ENCODE measurements at places on chromosomes 16 and 17.
A peak's percentile ranks its signal among the peaks of the same experiment; 100 is the strongest.

DNA sequence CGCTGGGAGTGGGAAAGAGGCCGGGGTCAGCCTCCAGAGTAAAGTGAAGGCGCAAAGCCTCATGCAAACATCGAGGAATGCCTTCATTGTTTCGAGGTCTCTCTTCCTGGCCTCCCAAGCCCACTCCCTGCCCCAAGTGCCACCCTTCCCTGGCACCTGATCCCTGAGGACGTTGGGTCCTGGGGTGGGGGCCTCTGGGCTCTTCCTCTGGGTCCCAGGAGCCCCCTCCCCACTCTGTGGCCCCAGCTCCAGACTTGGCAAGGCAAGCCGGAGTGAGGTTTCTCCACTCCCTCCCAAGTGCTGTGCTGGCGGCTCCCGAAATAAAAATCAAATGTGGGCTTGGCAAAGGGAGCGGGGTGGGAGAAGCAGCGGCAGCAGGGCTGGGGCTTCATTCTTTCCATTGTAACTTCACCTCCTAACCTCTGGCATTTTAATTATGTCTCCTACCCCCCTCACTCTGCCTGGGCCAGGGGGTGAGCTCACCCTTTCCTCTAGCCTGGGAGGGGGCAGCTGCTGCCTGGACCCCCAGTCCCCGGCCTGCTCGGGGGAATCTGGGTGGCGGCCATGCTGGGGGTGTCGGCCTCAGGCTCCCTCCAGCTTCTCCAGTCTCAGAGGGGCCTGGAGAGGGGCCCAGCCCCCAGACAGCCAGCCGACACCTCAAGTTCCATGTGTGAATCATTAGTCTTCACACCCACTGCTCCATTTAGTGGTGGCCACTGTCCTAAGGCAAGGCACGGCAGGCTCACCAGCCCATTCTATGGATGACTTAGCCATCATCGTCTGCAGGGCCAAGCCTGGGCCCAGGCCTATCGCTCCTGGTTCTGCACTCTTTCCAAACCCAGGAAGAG is 14.6 kb upstream of the TMEM92 start:
- DNase-seq = no peak

GRCh38 chr17:77182205-77183172 is 41.7 kb downstream of the SEC14L1 start:
- no peak for DNase-seq

DNA sequence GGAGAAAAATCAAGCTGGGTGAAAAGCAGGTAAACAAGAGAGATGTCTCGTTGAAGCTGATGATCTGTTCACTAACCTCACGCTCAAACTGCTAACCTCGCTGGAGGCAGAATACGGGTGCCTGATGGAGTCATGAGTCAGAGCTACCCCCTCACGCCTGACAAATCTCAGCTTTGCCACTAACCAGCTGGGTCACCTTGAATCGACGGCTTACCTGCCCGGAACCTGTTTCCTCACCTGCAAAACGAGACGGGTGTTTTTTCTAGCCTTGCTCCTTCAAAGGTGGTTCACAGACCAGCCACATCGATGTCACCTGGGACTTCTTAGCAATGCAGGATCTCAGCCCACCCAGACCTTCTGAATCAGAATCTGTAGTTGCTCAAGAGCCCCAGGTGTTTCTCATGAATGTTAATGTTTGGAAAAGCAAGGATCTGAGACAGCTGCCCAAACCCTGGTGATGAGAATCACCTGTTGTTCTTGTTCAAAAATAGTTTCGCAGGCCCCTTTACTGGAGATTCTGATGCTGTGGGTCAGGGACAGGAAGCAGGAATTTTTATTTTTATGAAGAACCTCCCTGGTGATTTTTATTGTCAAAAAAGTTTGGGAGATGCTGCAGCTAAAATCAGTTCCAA is 56.9 kb downstream of the MARCHF10 start:
- no peak for DNase-seq

DNA sequence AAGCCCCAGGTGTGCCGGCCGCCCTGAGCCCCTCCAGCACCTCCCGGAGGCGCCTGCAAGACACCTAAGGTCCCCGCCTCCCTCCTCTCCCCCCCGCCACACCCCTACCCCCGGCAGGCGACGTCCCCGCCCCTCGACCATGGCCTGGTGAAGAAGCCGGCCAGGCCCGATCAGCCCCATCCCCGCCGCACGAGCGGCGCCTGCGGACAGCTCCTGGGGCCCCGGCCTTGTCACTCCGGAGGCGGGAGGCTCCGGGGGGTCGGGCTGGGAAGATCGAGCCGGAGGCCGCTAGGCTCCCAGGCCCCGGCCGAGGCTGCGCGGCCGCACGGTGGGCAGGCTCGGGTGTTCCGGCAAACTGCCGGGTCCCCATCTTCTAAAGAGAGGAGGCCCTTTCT is 405 bp upstream of the ACE start:
- DNase-seq = no peak

GRCh38 chr17:38616361-38616760 is 10.6 kb upstream of the SRCIN1 start:
- DNase-seq = no peak

GRCh38 chr17:65220732-65221131 is 83.6 kb downstream of the RGS9 start:
- DNase-seq = no peak

GRCh38 chr16:83992624-83993023 is 24.6 kb downstream of the NECAB2 start:
- no peak for DNase-seq

DNA sequence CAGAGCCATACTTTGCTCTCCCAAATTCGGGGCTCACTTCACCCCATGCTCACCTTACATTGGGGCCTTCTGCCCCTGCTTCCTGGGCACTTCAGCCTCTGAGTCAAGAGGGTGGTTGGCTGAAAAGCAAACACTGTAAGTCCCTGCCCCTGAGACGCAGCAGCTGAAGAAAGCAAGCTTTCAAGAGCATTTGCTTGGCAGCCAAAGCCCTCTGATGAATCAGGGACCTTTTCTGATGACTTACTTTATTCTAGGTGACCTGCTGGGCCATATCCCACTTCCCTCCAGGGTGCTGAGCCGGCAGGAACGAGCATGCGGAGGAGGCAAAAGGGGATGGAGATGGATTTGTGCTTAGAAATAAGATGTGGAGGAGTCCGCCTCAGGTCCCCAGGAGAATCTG is 147.0 kb upstream of the TNRC6C start:
- no peak for DNase-seq

DNA sequence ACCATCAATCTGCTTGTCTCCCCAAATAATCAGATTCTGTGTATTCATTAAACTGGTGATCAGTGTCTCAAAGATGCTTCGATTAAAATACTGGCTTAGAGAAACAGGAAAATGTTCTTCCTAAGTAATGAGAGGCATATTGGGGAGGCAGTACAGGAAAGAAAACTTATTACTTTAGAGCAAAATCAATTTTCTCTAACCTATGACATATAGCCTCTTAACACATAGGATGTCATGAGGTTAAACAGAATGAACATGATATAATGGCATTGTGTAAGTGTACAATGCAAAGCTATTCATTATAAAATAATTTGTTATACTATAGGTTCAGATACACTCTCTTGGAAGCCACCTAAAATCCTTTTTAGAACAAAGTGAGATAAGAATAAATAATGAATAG is 819.3 kb downstream of the KCNJ2 start:
- DNase-seq = no peak

- DNase-seq = no peak
Measured at GRCh38 chr17:66331038-66331816, 28.8 kb downstream of the PRKCA start.

DNA sequence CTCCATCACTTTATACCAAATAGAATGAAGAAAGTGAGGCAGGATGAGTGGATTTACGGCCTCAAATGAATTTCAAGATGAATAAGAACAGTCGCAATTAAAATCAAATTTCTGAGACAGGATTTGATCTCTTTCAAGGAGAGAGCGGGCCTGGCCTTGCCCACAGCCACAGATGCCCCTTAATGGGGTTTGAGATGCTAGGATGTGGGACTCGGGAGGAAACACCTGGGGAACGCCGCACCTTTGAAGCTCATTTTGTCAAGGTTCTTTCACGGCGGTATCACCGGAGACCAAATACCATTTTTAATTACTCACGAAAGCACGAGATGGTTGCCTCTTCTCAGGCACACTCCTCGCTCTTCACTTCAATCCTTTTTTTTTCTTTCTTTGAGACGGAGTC is 178.1 kb upstream of the SDK2 start:
- DNase-seq = no peak

- peak; percentile 89 for DNase-seq
Measured at GRCh38 chr17:8185582-8186445, 4.2 kb downstream of the BORCS6 start.

DNA sequence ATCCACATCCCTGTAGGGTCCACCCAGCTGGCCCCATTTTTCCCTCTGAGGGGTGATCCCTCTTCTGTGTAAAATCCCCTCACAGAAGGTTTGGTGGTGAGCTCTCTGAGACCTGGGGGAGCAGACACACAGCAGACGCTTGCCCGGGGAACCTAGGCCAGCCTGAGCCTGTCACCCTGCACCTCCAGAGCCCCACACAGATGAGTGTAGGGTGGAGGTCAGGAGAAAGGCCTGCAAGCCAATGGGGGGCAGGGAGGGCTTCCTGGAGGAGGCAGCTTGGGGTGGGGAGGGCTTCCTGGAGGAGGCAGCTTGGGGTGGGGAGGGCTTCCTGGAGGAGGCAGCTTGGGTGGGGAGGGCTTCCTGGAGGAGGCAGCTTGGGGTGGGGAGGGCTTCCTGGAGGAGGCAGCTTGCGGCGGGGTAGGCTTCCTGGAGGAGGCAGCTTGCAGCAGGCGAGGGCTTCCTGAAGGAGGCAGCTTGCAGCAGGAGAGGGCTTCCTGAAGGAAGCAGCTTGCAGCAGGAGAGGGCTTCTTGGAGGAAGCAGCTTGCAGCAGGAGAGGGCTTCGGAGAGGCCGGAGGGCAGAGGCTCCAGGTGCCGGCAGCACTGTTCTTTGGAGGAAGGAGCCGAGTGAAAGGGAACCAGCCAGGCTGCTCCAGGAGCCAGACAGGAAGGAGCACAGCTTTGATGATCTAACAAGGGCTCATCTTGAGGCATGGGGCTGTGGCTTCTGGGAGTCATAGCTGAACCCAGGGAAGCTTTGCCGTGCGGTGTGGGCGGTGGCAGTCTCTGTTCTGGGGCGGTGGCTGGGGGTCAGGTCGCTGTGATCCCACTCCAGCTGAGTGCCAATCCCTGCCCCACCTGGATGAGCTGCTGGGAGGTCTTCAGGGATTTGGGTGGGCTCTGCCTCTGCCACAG is 83.7 kb upstream of the ZNF469 start:
- no peak for DNase-seq

Measured in activated gamma-delta T cell treated with anti-CD3 and anti-CD28 coated beads, Interleukin-2, amount 50 U/mL, for 16 hours (primary cell).